Effector memory CD4-positive, alpha-beta T cell (primary cell): ENCODE measurements at places on chromosomes 1 and 21.

DNA sequence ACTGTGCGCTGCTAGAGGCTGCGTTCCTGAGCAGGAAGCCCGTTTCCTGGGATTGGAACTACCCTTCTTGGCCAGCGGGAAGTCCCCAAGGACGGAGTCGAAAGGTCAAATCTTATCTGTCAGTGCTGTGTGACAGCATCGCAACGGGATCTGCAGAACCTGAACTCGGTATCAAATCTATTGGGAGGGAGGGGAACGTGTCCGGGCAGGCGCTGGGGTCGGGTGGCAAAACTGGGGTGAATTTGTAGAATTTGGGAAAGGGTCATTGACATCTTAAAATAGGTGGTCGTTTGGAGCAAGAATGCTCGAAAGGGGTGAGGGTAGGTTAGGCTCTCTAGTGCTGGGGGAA lies 725 bp upstream of the ARPC5 start:
- no peak for DNase-seq

GRCh38 chr1:28078262-28078661 lies 10.1 kb downstream of the EYA3 start:
- no peak for DNase-seq

- DNase-seq = no peak
These were observed 125.3 kb downstream of the SYT2 start for GRCh38 chr1:202584707-202585589.

DNA sequence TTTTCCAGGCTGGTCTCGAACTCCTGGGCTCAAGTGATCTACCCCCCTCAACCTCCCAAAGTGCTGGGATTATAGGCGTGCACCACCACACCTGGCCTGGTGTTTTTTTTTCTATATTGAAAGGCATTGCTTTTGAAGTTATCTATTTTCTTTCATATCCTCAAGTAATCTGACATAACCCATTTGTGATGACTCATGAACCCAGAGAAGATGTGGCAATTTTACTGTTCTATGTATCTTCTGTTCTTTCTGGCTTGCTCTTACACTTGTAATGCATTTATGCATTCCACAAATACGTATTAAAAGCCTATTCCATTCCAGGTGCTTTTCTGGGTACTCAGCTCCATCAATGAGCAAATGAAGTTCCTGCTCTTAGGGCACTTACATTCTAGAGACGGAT lies 29.9 kb upstream of the ERRFI1 start:
- no peak for DNase-seq

GRCh38 chr1:232184561-232185530 lies 445.1 kb downstream of the SIPA1L2 start:
- DNase-seq = no peak

DNA sequence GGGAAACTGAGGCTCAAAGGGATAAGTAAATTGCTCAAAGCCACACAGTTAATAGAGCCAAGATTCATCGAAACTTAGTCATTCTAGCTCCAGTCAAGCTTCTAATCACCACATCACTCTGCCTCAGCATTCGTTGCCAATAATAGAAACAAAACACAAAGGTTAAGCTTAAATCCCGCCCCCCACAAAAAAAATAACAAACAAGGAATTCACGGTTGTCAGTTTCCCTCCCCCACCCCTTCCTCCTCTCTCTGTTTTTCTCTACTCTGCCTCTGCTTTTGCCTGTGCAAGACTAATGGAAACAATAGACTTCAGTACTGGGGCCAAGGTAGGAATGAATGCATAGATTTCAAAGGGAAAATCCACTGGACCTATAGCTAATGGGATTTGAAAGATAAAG lies 70.7 kb upstream of the ZNF644 start:
- no peak for DNase-seq

DNA sequence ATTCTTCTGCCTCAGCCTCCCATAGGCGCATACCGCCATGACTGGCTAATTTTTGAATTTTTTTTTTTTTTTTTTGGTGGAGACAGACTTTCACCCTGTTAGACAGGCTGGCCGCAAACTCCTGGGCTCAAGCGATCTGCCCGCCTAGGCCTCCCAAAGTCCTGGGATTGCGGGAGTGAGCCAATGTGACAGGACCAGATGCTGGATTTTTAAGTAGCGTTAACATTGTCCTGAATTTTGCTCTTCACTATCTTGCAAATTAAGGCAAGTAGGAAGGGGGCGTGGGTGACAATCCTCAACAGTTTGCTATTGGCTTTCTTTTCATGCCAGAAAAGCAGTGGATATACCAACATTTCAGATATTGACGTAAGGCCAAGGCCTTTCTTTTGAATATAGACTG lies 49.7 kb upstream of the TSNAX start:
- DNase-seq = no peak

DNA sequence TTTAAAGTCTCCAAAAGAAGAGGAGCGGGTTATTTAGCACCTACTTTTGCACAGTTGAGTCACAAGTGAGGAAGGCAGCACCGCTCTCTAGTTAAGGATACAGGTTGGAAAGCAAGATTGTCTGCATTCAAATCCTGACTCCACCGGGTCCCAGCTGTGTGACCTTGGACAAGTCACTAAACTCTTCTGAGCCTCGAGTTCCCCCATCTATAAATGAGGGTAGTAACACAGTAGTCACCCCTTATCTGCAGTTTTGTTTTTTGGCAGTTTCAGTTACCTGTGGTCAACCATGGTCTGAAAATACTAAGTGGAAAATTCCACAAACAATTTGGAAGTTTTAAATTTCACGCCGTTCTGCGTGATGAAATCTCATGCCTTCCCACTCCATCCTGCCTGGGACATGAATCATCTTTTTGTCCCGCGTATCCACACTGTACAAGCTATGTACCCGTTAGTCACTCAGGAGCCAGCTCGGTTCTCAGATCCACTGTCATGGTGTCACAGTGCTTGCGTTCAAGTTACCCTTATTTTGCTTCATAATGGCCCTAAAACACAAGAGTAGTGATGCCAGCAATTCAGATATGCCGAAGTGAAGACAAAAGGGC lies 49.4 kb downstream of the CAPZB start:
- DNase-seq = no peak

DNA sequence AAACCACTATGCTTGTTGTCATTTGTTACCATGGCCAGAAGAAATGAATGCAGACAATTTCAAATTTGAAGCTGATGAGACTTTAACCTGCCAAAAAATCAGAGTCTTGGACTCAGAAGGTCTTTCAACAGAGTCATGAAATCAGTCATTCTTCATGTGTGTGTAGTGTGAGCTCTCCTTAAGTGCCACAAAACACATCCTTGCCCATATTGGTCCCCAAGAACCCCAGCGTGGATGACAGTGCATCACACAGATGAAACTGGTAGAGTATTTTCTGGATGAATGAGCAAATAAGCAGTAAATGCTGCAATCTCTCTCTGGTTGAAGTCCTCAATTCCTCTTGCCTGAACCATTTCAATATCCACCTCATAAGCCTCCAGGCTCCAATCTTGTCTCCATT lies 28.7 kb upstream of the ETS2 start:
- no peak for DNase-seq

- no peak for DNase-seq
These were observed 60.1 kb downstream of the PKN2 start for GRCh38 chr1:88744142-88744541.

DNA sequence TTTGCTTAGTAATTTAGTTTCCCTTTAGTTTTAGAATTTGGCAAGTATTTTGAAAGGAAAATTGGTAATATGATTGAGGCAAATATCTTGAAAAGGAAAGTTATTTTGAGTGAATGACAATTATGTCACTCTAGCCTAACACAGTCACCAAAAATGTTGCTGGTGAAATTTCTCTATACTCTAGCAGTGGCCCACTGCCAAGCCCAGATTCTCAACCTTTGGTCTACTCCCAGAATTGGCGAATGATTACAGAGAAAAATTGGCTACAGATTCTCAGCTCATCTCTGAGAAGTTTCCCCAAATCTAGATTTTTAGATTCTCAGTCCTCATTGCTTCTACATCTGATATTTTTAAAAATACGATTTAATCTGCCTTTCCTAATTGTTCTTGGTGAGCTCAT lies 84.9 kb downstream of the PIGK start:
- no peak for DNase-seq

DNA sequence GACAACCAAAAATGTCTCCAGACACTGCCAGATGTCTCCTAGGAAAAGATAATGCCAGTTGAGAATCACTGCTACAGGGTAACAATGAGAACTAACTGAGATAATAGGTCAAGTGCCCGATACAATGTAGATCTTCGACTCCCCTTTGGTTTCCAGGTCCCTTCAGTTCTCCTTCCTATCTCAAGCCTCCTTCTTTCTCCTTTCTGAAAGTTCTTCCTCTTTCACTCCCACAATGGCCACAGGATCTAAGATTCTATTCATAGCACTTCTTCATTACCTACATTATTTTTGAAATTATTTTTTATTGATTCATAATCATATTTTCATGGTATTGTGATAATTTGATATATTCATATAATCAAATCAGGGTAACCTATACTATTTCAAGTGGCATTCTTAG lies 6.3 kb downstream of the PFDN2 start:
- DNase-seq = no peak

DNA sequence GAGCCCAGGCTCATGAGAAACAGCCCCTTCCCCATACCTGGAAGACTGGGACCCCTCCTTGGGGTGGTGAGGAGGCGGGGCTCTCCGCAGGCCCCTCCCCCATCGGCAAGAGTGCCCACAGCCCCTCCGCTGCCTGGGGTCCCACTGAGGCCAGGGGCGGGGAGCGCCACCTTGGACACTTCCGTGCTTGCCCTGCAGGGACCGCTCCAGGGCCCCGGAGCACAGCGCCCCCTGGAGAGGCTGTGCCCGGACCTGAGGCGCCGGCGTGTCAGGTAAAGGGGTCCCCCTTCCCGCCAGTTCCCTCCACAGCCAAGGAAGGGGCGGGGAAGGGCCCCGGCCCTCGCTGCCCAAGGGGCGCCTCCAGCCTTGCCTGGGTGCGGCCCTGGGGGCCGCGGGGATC lies 21.5 kb downstream of the INAVA start:
- DNase-seq = no peak

DNA sequence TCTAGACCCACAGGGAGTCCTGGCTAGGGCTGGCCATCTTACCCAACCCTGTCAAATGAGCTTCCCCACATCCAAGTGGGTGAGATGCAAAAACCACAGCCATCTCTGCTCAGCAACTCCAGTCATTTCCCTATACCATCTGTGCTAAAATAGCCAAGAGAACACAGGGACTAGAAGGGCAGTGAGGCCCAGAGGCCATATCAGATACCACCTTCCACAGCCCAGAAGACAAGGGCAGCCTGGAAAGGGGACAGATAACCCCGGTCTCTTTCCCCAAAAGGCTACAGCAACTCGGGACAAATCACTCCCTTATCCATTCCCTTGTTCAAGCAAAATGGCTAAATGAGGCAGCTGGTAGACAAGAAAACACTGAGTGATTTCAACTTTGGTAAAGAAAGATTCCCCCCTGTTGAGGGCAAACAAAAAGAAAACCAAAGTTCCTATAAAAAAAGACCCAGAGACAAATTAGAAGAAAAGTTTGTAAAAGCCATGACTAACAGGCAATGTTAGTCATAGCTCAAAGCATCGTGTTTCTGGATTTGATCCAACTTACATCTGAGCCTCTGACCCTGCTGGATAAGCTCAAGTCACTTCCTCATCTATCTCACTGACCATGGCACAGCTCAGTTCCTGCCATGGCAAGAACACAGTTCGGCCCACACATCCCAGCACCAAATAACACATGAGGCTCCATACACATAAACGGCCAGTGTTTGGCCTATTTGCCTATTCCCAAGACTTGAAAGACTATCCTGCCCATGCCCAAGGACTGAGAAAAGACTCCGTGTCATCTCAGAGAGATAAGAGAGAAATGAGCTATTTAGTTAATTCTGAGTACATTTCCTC lies 3.1 kb downstream of the LAMB3 start:
- no peak for DNase-seq

DNA sequence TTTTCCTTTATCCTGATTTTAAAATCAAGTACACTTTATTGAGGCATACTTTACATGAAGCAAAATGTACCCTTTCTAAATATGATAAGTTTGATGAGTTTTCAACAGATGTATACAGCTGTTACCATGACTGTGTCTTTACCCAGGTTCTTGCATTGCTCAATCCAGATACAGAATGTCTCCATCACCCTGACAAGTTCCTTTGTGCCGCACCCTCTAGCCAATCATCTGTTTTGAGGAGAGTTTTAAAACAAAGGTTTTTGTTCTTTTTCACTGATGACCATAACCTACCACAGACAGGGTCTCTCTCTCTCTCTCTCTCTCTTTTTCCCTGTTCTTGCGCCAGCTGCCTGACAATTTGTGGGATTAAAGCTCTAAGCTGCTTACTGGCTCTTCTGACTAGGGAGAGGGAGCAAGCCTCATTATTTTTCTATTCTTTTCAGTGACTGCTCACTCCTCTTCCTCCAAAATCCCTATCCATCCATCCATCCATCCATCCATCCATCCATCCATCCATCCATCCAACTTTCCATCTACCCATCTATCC lies 1.2 kb upstream of the KCNE1 start:
- no peak for DNase-seq

DNA sequence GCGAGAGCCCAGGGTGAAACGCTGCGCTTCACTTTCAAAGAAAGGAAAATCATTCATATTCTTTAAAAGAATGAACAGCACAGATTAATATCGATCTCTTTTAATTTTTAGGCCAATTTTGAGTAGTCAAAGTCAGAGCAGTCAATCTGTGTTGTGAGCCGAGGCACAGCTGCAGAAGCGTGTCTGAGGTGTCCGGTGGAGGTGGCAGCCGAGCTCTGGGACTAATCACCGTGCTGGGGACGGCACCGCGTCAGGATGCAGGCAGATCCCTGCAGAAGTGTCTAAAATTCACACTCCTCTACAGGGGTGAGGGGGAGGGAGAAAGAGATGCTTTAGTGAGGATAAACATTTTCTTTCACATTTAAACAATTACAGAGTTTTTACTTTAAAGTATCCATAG lies 4.1 kb downstream of the TFF1 start:
- DNase-seq = no peak

DNA sequence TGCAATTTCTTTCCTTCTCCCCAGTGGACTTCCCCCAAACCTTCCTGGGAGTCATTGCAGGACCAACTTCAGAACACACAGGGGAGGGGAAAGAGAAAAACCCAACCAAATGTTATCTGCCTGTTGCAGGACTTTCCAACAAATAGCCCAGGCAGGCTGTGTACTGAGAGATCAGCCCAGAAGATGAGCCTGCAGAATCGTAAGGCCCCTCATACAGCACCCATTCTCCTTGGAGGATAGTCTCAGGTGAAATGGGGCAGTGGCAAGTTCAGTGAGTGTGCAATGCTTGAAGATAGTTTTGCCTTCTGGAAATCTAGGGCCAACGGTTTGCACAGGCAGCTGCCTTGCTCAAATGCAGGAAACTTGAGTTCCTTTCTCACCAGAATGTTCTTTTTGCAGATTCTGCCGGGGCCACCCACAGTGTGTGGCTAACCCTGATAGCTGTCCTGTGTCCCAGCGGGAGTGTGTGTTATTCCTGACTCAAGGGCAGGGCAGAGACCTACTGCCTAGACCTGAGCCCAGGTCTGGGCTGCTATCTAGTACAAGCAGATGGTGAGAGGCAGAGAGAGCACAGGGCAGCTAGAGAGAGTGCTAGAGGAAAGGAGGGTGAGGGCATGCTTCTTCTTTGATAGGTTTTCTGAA lies 48.8 kb downstream of the GADD45A start:
- DNase-seq = no peak

DNA sequence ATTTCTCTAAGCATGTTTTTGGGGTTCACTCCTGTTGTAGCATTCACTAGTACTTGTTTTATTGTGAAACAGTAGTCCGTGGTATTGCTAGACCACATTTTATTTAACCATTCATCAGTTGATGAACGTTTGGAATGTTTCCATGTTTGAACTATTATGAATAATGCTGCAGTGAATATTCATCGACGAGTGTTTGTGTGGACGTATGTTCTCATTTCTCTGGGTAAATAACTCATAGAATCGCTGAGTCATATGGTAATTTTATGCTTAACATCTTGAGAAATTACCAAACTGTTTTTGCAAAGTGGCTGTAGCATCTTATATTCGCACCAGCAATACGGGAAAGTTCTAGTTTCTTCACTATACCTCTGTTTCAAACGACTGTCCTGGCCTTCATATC lies 28.0 kb upstream of the KAZN start:
- DNase-seq = no peak
